Activated T-helper 1 cell treated with anti-CD3 and anti-CD28 coated beads, Interleukin-2, amount 50 U/mL, for 16 hours (primary cell): ENCODE measurements at places on chromosomes 1 and 21.

GRCh38 chr21:27454234-27454633 is 487.3 kb upstream of the ADAMTS5 start:
- no peak for DNase-seq

GRCh38 chr1:151568626-151569088 is 28.5 kb downstream of the TUFT1 start:
- DNase-seq, result no peak

DNA sequence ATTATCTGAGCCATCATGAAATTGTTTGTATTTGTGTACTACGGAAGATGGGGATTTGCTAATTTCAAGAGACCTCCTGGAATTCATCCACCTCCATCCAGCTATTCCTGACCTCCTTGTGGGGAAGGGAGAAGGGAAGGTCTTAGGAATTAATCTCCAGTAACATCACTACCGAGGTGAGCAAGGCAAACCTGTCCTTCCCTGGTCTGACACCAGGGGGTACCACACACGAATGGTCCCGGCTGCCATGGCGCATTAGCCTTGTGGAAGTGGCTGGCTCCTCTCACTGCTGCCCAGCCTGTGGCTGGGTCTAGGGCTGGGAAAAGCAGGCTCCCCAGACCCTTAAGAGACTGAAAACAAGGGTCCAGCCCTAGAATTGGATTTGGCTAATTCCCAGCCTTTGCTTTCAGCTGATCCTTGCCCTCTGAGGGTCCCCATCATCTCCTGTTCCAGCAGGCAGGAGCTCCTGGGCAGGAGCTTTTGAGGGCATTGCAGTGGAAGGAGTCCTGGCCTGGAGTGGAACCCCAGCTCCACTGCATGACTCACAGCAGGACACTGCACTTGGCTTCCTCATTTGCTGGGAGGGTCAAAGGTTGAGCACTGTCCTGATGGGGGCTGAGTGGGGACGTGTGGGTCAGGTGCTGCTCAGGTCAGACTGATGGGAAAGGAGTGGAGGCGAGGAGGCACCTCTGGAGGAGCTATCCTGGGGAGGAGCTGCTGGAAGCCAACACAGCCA is 34.8 kb downstream of the RIMS3 start:
- no peak for DNase-seq

GRCh38 chr1:153567621-153568366 is 2.1 kb upstream of the S100A2 start:
- DNase-seq, result no peak

GRCh38 chr1:30715216-30715615 is 8.2 kb downstream of the MATN1 start:
- no peak for DNase-seq

DNA sequence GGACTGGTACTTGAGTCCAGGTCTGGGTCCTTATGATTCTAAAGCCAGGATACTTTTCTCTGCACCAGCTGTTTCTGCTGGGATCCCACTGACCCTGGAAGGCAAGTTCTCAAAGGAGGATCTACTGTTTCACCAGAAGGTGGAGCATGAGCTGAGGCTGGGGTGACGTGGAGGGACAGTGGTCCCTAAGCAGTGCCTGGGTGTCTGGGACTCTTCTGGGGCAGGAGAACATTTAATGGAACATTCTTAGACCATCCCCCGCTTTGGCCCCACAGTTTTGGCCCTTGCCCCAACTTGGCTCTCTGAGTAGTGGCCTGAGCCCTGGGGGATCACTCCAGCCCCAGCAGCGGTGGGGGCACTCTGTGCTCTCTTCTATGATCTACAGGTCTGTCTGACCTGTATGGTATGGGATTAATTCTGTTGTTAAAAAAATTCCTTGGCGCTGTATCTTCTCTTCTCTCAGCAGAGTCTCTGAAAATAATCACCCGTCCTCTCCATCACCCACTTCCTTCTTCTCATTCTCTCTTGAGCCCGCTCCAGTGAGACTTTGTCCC is 60.3 kb upstream of the CSF3R start:
- no peak for DNase-seq

GRCh38 chr1:206967096-206967849 is 3.0 kb downstream of the FCAMR start:
- no peak for DNase-seq

DNA sequence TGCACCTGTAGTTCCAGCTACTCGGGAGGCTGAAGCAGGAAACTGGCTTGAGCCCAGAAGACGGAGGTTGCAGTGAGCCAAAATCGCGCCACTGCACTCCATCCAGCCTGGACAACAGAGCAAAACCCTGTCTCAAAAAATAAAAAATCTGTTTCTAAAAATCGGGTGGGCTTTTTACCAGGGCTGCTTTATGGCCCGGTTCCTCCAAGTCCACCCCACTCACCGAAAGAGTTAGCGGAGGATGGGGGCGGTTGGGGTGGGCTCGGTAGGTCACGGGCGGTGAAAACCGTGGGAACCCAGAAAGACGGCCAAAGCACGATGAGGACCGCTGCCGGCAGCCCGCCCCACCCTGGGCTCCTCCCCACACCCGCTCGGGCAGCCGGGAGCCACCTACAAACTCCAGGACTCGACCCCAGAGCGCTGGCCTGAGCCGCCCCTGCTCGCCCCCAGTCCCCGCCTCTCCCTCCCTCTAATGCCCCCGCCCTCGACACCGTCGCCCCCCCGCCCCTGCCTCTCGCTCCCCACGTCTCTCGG is 846 bp upstream of the PER3 start:
- DNase-seq, result no peak

GRCh38 chr1:93749894-93750301 is 68.3 kb upstream of the BCAR3 start:
- DNase-seq, result no peak

GRCh38 chr1:232891071-232891470 is 59.3 kb upstream of the NTPCR start:
- no peak for DNase-seq

- DNase-seq, result no peak
These were observed 11.9 kb upstream of the UBL4B start for GRCh38 chr1:110100335-110100734.

DNA sequence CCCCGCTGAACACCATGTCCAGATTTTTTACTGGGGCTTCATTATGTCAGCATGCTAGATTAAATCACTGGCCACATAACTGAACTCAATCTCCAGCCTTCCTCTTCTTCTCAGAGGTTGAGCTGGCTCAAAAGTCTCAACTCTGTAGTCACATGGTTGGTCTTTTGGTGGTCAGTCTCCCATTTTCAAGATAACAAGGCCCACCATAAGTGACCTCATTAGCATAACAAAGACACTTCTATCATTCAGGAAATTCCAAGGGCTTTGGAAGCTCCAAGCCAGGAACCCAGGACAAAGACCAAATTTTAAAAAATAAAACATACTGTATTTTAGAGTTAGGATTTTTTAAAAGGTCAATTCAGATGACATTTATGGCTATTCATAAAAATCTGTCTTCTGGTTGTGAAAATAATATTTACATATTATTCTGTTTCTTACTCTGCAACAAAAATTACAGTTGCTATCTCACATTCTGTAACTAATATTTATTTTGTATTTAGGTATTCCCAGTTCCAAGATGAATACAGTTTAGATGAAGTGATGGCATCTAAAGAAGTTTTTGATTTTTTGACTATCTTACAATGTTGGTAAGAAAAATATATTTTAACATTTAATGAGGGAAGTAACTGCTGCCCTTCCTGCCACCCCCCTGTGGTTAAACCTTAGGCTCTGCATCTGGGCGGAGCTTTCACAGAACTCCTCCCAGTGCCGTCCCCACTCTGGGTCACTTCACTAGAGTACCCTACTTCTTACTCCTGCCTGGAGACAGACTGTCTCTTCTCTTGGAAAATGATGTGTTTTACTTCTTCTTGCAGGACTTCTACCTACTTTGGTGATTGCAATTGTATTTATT is 49.3 kb downstream of the SCP2 start:
- DNase-seq, result no peak

- DNase-seq, result no peak
These were observed 70.1 kb downstream of the CASZ1 start for GRCh38 chr1:10726355-10726754.

GRCh38 chr1:169877800-169878491 is 15.8 kb downstream of the SCYL3 start:
- DNase-seq, result no peak

GRCh38 chr1:182149411-182149965 is 88.0 kb upstream of the ZNF648 start:
- DNase-seq, result no peak

GRCh38 chr1:236066054-236066453 is 1.2 kb upstream of the NID1 start:
- DNase-seq, result no peak
